ENCODE measurements at places on chromosomes 12 and 14.

GRCh38 chr14:90440021-90440451 lies 43.2 kb downstream of the CALM1 start:
- no peak for DNase-seq

GRCh38 chr12:72102150-72102549 lies 163.5 kb downstream of the TPH2 start:
- no peak for DNase-seq

GRCh38 chr12:3202096-3202495 lies 124.9 kb downstream of the TSPAN9 start:
- DNase-seq = no peak

DNA sequence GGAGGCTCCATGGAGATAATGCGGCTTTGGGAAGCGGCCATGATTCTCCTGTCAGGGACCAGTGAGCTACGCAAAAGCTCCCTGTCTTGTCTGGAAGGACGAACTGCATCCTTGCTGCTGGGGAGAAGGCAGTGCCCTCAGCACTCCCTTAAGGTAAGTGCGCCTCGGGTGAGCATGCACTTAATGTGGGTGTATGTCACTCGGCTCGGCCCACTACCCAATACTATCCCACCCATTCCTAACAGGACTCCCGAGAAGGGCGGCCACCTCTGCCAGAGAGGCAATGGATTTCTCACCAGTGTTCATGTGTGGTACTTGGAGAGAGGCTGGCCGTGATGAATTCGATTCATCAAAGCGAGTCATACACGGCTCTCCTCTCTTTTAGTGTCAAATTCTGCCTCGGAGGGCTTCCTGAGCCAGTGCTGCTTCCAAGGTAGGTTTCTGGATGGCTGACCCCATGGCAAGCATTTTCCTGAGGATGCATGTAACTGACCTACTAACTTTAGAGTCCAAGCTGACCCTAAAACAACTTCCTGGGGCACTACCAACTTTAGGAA lies 151.7 kb upstream of the RTL1 start:
- DNase-seq = no peak

DNA sequence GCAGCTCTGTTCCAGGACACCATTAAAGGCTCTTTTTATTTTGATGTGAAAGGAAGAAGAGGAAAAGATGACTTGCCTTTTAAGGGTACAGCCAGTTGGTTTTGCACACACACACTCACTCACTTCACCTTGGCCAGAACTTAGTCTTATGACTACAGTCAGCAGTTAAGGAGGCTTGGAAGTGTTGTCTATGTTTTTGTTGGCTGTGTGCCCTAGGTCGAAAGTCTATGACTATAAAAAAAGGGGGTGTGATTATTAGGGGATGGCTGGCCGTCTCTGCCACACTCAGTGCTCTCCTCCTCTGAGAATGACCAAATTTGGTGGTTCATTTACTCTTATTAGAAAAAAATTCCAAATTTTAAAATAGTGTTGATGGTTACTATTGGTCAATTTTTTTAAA lies 139.5 kb upstream of the OTX2 start:
- no peak for DNase-seq

GRCh38 chr14:32938719-32939253 lies at the start of gene NPAS3:
Gene NPAS3, plus strand, starts transcription at chr14:32938879.
- no peak for DNase-seq

DNA sequence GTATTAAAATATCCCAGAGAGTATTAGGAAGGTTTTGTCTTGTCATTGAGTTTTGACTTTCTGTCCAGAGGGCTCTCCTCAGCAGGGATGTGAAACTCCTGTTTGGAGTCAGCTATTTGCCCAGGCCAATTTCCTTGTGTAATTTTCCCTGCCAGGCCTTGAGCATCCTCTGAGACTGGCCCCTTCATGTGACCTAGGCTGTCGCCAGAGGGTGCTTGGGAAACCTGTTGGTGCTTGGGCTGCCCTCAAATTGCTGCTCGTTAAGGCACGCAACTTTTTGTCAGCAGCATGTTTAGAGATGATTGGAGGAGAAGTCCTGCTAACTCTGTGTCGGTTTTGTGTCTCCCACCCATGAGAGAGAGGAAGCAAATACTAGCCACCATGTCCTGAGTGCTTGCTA lies 39.1 kb downstream of the IQSEC3 start:
- no peak for DNase-seq

DNA sequence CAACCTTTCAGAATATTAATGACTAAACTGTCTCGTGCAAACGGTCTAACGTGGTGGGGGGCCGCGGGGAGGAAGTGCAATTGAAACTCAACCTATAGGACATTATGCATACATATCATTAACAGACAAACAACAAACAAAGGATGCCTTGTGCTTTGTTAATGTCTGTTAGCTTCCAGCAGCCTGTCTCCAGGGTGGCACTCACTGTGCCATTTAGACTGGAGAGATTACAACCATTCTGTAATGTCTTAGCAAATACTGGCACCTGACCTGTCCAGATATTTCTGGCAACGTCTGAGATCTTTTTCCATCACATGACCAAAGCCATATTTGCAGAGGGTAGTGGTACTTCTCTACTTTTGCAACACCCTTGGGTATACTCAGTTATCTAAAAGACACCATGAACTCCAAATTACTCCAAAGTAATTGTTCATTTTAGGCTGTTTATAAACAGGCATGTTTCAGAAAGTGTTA lies 11.6 kb downstream of the BHLHE41 start:
- no peak for DNase-seq

Measured in stimulated activated CD4-positive, alpha-beta T cell treated with anti-CD3 and anti-CD28 coated beads, Interleukin-4, amount 100 ng/mL, for 24 hours (primary cell).